ENCODE measurements at places on chromosomes 5 and 9.

GRCh38 chr5:57191986-57192385 lies 18.1 kb downstream of the GPBP1 start:
- DNase-seq = no peak

- DNase-seq = no peak
Observed at GRCh38 chr9:116704470-116704869, 17.4 kb downstream of the TRIM32 start.

DNA sequence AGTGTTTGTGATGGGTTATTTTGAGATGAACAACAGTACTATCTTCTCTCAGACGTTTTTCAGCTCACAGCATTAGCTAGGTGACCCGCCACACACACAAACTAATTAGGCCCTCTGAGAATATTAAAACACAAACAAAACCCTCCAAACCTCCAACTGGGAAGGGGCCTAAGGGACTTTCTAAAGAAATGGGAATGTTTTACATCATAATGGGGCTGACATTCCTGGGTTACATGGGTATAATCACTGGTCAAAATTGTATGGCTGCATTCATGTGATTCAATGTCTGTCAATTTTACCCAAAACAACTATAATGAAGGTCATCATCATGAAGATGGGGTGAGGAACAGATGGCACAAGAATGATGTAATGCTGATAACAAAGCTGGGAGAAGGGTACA lies 59.6 kb downstream of the SPTLC1 start:
- DNase-seq = no peak

DNA sequence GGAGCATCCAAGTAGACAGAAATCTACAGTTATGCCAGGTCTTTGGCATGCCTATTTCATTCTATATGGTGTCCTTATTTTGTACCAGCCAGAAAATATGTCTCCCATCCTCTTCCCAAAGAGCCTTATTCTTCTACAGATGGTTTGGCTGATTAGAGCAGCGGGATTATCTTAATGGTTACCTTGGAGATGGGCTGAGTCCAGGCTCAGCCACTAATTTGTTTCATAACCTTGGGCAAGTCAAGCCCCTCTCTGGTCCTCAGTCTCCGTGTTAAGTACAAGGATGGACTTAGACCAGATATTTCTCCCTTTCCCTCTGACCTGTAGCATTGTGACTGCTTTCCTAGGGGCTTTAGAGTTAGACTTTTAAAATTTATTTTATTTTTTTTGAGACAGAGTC lies 11.1 kb upstream of the GLE1 start:
- DNase-seq = no peak

GRCh38 chr5:107652839-107653607 lies 17.7 kb downstream of the EFNA5 start:
- DNase-seq = no peak

DNA sequence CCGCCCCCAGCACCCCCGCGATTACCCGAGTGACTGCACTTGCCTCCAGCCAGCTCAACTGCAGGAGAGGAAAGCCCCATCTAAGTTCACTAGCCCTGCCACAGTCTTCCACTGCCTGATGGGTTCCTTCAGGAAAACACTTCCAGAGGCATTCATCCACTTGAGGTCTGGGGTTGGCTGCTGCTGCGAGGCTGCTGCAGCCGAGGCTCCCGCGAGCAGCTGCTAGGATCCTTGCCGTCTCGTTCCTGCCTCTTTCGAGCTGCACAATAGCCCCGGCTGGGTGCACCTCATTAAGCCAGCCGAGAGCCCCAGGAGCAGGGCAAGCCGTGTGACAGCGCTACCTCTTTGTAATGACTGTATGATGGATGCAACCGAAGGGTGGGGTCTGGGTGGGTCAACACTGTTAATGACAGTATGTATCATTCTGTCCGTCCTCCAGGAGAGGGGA lies 24.2 kb upstream of the ELAVL2 start:
- peak; percentile 58 for DNase-seq

- no peak for DNase-seq
Observed at GRCh38 chr5:132800545-132800944, 12.6 kb upstream of the SOWAHA start.

- DNase-seq = no peak
Observed at GRCh38 chr5:134554319-134555222, 29.1 kb downstream of the JADE2 start.

DNA sequence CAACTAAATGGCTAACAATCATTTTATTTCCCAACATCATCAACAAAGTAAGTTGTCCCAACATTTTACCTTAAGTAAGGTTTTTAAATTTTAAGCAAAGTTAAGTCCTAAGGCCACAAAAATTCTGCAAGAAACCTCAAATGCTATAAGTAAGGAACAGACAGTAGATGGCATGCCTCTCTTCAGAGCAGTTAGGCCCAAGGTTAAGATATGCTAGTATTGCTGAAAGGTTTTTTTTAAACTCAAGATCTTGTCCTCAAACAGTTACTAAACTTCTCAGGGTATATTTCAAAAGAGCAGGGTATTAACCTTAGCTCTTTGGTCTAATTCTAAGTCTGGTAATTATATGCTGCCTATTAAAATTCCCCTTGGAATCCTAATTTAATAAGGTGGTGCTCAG lies 35.1 kb downstream of the PJA2 start:
- DNase-seq = no peak

DNA sequence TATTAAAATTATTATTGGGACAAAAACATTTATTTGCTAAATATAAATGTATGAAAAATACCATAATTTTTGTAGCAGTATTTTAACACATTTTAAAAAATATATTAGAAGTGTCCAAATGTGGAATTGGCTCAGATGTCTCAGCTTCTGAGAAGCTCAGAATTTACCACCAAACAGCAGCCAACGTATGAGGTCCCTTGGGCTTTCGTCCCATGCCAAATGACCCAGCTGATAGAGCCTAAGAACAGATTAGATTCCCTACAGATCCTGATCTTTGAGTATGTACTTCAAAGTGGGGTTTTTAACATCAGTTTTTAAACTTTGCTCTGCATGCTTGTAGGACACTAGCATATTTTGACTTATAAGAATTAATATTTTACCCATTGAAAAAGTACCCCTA lies 77.3 kb upstream of the RPS23 start:
- no peak for DNase-seq

DNA sequence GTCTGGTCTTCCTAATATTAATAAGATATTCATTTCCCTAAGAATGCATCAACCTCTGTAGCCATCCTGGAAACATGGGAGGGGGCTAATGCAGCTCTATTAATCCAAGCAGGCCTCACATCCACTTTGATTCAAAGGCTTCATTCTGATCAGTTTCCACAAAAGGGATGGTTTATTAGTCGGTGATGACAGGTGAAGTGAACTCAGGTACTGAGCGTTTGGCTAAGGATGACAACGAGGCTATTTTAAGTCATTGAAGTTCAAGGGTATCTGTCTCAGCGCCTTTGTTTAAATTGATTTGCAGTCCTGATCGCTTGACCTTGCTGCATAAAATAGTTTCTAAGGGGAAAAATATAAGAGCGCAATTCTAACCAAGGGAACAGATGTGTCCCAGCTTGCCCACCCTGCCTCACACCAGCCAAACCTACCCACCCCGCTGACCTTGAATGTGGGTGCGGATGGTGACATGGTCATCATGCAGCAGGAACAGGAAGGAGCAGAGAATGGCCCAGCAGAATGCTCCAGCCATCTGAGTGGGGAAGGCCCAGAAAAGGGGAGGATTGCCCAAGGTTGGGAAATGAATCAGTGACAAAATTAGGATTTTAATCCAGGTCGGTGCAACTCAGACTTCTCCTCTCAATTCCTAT lies 70.5 kb upstream of the ZNF618 start:
- DNase-seq = no peak

- no peak for DNase-seq
Observed at GRCh38 chr9:94649100-94649819, 9.9 kb upstream of the FBP1 start.

GRCh38 chr9:12934545-12935272 lies 159.9 kb downstream of the LURAP1L start:
- no peak for DNase-seq

DNA sequence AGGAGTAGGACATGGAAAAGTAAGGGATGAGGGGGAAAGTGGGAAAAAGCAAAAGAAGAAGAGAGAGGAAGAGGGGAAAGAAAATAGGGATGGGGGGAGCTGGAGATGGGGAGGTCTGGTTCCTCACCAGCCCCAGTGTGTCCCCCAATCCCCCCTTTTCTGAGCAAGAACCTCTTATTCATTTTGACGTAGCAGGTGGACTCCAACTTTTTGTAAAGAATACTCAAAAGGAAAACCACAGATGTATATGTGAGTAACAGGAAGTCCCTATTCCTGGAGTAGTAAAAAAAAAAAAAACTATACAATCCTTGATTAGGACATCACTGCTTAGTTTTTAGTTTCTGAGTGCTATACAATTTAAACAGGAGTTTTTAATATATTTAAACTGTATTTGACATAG lies 3.9 kb upstream of the CFAP95 start:
- no peak for DNase-seq

DNA sequence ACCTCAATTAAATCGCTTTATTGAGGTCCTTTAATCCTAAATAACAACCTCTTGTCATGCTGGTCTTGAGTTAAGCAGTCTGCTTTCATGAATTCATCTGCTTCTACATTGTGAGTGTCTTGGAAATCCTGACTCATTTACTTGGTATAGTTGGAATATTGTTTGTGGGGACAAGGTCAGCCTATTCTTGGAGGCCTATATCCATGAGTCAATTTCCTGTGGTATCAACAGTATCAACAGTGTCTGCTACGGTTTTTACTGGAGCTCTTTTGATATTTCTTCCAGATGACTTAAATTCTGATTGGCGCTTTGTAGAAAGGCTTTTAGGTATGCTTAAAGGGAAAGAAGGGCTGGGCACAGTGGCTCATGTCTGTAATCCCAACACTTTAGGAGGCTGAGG lies 71.2 kb upstream of the PARP8 start:
- DNase-seq = no peak

DNA sequence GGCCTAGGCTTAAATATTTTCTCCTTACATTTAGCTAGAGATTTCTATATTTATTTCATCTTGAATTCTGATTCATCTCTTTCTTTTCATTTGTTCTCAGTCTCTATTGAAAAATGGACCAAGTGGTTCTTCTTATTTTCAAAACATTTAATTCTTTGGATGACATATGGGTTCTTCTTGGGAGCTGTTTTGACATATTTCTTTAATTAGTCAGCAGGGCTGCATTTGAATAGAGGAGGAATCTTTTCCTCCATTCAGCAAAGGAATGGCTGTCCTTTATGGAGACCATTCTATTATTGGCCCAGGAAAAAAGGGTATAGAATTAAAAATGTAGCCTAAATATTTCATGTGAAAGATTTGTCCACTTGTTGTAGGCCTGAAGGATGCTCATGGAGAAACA lies 109.9 kb downstream of the RPS23 start:
- DNase-seq = no peak

DNA sequence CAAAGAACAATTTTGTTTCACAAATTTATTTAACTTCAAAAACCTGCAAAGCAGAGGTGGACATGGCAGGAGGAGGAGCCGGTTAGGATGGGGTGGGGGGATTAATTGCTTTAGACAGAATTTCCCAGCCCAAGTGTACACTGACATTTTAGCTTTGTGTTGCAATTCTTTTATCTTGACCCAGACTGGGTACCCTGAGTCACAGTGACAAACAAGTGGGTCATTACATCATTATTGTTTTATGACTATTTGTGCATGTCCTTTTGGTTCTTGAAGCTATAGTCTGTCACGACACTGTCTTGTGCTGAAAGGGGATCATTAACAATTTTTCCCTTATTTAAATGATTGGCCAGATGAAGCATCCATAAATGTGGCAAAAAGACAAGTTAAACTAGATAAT lies 84.5 kb upstream of the VCAN start:
- DNase-seq = no peak

DNA sequence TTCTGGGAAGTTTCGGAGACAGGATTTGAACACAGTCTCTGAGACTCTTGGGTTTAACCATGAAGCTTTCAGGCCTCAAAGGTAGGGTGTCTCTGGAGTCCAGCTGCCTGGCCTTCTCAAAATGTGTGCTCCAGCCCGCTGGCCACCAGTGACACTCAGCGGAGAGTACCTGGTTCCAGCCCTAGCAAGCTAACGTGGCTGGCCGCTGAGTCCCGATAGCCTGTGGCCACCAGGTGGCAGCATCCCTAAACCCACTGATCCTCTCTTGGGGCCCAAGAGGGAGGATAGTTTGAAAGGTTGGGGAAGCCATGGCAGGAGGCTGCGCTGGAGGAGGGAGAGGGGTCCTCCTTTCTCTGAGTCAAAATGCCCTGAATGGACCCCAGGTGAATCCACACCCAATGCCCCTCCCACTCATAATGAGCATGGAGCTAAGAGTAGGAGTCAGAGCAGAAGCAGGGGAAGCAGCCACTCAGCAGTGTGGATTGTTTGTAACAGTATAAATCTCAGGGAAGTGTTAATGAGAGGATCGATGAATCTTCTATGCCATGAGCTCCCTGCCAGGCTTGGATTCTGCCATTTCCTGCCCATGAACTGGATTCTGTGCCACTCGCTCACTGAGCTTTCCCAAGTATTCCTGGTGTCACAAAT lies 5.4 kb upstream of the TIFAB start:
- no peak for DNase-seq

DNA sequence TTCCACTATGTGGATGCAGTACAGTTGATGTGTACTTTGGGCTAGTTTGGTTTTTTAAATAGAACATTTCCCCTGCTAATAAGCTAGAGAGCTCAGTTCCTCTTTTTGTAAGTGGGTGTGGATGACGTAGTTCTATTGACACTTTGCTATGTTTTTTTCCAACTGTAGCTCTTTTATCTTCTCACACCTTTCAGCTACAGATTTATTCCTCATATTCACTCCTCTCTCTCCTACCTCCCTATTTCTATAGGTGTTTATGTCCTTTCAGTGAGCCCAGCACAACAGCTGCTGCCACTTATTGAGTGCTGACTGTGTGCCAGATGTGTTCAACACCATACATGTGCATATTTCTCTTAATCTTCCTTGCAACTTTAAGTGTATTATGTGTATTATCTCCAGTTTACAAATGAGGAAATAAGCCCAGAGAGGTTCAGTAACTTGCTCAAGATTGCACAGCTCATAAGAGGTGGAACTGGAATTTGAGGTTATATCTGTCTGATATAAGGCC lies 215.7 kb downstream of the SEMA6A start:
- no peak for DNase-seq

DNA sequence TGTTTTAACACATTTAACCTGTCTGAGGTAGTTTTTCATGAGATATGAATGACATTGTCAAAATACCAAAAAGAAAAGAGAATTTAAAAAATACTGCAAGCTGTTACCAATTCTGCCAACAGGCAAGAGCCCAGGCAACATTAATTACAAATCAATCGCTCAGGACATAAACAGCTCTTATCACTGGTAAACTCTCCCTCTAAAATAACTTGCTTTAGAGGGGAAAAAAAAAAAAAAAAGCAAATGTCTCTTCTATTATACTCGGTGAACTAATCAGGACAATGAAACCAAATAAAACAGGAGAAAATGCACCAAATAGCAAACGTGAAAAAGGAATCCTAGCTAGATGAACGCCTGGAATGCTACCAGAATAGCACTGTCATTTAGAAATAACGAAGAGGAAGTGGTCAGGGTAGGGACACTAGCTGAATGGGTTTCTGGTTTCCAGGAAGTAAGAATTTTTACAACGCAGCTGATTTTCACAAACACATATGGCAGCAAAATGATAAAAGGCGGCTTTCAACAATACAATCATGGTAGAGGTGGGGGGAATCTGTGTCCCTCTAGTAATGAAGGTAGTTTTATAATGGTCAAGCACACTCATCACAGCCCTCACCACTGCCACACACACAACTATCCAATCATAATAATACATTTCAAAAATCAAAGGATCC lies 94.9 kb downstream of the DENND1A start:
- DNase-seq = peak; percentile 2

- DNase-seq = no peak
Observed at GRCh38 chr5:71681296-71681695, 37.8 kb upstream of the CARTPT start.

Measured in right kidney (tissue), 9 donors.